ENCODE measurements at places on chromosomes 6 and 20.
A peak's percentile ranks its signal among the peaks of the same experiment; 100 is the strongest.

DNA sequence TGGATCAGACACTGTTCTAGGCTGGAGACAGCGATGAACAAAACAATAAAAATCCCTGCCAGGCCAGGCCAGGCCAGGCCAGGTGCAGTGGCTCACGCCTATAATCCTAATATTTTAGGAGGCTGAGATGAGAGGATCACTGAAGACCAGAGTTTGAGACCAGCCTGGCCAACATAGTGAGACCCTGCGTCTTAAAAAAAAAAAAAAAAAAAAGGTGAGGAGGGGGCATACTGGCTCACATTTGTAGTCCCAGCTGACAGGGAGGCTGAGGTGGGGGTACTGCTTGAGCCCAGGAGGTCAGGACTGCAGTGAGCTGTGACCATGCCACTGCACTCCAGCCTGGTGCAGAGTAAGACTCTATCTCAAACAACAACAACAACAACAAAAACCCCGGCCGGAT lies 4.5 kb downstream of the MUCL3 start:
- no peak for DNase-seq

DNA sequence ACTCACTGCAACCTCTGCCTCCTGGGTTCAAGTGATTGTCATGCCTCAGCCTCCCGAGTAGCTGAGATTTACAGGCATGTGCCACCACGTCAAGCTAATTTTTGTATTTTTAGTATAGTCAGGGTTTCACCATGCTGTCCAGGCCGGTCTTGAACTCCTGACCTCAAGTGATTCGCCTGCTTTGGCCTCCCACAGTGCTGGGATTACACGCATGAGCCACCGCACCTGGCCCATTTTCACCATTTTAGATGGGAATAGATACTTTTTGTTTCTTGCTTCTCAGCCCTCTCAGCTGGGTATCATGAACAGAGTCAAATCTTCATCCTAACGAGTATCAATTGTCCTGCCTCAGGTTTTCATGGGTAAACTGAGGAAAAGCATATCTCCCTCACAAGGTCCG lies 235.0 kb downstream of the CDC5L start:
- DNase-seq: no peak

DNA sequence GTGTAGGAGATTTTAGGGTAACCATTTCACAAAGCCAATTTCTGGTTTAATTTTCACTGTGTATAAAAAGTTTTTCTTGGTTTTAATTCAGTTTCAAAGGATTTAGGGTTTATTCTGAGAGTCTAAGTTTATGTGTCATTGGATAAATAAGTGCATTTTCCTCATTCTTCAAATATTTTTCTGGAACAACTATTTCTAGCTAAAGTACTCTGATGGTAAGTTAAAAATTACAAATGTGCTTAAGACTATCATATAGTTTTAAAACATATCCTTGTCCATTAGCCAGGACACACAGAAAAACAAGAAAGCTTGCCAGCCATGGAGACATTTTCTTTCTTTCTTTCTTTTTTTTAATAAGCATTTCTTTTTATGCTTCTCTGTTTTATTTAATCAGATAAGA lies 333.0 kb downstream of the RFPL4B start:
- no peak for DNase-seq

DNA sequence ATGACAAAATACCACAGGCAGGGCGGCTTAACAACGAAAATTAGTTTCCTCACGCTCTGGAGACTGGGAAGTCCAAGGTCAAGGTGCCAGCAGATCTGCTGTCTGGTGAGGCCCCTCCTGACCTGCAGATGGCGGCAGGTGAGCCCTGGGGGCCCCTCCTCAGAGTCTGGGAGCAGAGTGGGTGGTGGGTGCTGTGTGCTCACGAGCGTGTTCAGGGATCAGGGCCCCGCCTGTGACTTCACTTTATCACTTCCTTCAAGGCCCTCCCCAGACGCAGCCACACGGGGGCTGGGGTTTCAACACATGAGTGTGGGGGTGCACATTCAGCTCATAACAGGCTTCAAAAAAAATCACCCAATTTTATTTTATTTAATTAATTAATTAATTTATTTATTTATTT lies 39.3 kb downstream of the SLC2A4RG start:
- no peak for DNase-seq

- no peak for DNase-seq
Observed at GRCh38 chr6:38241200-38241871, 398.4 kb downstream of the BTBD9 start.

DNA sequence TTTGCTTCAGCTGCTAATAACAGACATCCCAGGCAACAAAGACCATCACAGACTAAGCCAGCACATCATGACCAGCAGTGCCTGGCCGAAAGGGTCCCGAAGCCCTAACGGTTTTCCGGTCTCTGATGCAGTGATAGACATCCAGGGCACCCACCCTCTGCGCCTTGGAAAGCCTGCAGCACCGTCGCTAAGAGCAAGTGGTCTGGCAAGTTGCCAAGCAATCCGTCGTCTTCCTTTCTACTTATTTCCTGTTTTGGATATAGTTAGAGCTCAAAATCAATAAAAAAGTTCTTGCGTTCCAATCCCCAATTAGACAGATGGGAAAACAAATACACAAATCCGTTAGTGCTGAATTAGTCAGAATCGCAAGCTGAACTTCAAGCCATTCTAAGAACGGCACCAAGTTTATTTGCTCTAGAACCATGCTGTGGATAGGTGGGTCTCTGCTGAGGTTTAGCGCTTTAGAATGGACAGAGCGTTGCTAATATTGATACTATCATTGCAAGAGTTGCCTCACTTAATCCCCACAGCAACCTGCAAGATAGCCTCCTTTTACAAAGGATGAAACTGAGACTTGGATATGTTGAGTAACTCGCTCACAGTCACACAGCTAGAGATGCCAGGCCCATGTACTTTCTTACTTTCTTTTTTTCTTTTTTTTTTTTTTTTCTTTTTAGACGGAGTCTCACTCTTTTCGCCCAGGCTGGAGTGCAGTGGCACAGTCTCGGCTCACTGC lies 163.3 kb upstream of the SNX9 start:
- no peak for DNase-seq

DNA sequence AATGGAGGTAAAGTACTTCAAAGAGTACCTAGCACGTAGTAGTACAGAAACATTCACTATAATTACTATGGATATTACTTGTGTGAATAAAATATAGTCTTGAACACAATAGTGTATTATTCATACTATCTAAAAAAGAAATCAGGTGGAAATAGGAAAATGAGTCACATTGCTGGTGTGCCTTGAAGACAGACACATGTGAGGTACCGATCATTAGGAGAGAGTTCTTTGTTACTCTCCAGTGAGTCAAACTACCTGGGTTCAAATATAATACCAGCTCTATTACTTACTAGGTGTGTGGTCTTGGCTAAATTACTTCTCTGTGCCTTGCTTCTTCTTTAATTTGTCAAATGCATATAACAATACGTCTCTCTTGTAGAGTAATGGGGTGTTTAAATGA lies 50.8 kb upstream of the BEND6 start:
- DNase-seq: no peak

DNA sequence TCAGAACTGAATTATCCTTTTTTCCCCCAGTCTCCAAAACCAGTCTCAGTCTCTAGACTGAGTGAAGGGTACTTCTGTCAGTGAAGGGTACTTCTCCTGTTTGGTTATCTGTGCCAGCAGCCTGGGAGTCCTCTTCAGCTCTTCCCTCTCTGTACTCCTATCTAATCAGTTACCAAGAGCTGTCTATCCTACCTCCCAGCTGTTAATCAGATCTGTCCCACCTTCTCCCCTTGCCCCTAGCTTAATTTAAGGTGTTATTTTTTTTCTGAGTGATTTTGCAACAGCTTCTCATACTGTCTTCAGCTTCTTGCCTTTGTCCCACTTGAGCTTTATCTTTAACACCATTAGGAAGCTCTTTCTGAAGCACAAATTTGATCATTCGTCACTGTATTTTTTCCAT lies 491.9 kb upstream of the SOX4 start:
- no peak for DNase-seq

DNA sequence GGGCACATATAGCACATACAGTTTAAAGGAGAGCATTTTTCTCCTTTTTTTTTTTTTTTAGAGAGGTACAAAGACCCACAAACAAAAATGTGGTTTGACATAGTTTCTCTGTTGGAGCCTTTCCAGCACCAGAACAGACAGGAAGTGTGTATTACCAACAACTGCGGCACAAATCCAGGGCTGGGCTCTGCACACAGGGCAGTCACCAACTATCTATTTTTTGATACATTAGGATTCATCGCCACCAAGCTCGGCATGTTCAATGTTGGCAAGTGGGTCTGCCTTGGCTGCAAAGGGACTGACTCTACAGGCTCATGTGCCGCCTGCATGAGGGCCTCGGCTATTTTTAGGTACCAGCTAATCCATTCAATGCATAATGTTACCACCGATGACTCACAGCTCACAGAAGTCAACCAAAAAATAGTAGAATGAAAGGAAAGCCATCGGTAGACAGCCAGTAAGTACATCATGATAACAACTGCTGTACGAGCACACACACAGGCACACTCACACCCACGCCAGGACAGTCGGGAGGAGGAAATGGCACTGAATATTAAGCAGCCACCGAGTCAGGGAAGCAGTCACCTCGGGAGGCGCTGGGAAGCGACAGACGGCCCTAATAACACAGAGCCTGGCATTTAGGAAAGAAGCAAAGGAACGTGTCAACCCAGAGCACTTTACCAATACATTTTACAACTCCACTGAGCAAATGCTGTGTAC lies 81.6 kb downstream of the GMPR start:
- DNase-seq: peak; percentile 72

- no peak for DNase-seq
Observed at GRCh38 chr6:27720607-27721580, 191.3 kb downstream of the OR2B2 start.
